Peyer's patch (tissue), 4 donors: ENCODE measurements at places on chromosomes 5 and 9.

DNA sequence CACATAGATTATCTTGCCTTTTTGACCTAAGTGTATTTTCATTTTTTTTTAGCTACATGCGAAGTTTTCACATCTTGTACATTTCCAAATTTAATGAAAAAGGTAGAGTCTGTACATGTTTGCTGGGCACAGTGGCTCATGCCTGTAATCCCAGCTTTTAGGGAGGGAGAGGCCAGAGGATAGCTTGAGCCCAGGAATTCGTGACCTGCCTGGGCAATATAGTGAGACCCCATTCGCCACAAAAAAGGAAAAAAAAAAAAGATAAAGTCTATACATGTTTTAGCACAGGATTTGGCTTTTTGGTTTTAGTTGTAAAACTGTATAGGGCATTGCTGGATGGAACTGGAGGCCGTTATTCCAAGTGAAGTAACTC lies 28.8 kb downstream of the RAI14 start:
- DNase-seq, result no peak

GRCh38 chr5:83837265-83837907 lies 116.7 kb upstream of the HAPLN1 start:
- DNase-seq, result no peak

GRCh38 chr9:112764344-112764743 lies 13.8 kb downstream of the SNX30 start:
- no peak for DNase-seq

DNA sequence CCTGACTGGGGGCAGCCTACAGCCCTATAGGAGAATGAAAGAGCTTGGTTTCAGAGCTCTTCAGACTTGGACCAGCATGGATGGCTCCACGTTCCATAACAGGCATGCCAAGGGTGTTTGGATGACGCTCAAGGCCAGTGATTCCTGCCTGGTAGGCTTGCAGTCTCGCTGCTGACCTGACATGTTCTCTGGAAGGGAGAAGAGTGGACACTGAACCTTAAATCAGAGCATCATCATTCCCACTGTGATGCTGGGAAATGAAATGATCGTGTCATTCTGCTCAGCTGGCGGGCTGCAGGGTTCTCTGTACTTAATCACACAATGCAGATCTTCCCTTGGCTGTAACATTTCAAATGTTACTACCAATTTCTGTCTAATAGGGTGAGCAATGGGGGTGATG lies 57.0 kb downstream of the CFAP90 start:
- DNase-seq, result no peak

DNA sequence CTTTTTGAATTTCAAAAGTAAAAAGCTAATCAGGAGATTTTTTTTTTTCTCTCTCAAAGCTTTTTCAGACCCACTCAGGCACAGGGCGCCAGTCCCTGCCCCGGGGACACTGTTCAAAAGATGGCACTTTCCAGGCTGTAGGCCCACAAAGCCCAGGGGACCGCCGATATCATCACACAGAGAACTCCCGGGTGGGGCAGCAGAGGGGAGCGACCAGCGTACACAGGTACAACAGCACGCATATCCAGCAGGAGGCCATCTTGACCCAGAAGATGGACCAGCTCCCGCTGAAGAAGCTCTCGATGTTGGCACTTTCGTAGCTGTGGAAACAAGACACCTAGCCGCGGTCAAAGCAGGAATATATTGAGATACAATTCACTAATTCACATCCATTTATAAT lies 108.3 kb downstream of the THBS4 start:
- DNase-seq, result no peak

- no peak for DNase-seq
Observed at GRCh38 chr5:178668579-178668978, 41.7 kb upstream of the CLK4 start.

GRCh38 chr5:1011741-1012312 lies 3.2 kb downstream of the NKD2 start:
- no peak for DNase-seq

- DNase-seq, result no peak
Observed at GRCh38 chr5:151709109-151709735, 22.5 kb upstream of the SPARC start.

DNA sequence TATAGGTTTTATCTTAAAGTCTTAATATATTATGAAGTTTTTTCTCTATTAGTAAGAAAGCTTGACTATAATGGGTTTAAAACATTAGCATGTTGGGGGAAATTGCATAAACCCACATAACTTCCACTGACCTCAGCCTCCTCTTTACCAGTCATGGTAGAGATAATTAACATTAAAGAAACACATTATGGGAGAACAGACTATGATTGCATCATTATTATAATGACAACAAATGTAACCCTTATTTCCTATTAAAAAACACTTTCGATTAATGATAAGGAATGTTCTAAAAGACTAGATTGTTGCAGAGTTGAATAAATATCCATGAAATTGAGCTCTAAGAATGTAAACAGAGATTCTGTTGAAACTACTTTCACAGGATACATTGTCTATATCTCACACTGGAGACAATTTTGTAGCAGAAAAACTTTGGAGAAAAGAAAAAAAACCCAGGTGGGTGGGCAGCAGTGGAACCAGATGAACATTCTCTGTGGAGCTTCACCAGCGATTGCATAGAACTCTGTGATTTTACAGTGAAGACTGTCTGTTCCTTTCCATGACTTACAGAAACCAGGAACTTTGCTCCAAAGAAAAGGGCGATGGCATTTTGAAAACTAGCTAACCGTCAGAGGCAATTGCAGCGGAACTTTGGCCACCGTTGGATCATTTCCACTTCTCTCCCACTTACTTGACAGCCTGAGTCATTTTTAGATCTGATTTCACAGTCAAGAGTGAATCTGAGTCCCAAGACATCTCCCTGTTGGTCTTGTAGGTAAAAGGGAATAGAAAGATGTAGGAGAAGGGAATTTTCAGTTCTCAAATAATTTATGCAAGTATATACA lies 21.0 kb upstream of the ERAP2 start:
- no peak for DNase-seq

DNA sequence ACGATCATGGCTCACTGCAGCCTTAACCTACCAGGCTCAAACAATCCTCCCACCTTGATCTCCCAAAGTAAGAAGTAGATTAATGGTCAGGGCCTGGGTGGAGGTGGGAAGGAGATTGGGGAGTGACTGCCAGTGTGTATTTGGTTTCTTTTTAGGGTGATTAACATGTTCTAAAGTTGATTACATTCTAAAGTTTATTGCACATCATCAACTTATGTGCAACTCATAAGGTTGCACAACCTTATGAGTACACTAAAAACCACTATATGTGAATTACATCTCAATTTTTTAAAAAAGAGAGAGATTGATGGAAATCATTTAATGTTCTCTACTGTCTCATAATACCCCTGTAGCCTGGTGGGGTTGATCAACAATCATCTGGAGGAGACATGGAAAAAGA lies 218.1 kb downstream of the AOPEP start:
- DNase-seq, result no peak

DNA sequence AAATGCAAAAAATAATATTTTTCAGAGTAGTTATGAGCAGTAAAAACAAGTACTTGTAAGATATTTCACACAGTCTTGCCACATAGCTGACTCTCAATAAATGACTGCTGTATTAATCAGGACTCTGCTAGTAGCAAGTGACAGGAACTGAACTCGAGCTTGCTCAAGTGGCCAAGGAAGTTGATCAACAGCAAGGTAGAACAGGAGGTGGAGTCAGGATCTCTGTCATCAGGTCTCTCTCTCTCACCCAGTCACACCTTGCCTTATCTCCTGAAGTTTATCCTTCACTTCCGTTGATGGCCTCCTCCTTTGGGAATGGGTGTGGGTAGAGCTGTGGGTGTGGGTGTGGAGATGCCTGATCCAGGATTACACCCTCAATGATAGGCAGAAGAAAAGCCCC lies 107.0 kb downstream of the GPBP1 start:
- DNase-seq, result no peak

GRCh38 chr9:21316032-21316842 lies 11.1 kb upstream of the IFNA5 start:
- DNase-seq, result no peak

DNA sequence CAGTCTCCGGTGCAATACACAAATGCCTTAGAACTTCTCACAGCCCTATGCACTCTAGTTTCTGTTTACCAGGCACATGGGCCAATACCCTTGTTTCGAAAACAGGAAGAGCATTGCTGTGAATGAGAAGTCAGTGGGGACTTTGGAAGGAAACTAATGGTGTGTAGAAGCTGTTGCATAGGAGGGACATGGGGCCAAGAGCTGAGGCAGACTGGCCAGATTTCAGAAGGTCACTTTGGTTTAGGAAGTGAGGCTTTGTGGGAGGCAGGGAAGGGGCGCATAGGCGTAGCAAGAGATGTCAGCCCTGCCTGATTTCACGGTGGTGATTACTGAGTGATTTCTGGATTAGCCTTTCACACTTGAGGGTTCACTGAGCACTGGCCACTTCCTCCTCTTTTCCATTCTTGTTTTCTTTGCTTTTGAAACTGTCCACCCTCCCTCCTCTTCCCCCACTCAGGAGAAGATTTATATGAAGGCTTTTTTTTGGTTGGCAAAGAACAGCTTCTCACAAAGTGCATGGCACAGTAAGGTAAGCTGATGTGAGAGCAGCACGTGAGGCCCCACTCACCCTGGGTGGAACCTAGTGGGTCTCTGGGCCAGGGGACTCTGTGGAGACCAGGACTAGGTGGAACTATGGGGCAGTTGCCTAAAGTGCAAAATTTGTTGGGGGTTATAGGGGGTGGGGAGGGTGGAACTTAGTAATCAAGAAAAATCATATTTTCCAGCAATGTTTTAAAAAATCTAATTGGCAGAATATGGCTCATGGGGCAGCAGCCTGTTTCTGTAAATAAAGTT lies 6.1 kb upstream of the TMEM252 start:
- peak; percentile 43 for DNase-seq

DNA sequence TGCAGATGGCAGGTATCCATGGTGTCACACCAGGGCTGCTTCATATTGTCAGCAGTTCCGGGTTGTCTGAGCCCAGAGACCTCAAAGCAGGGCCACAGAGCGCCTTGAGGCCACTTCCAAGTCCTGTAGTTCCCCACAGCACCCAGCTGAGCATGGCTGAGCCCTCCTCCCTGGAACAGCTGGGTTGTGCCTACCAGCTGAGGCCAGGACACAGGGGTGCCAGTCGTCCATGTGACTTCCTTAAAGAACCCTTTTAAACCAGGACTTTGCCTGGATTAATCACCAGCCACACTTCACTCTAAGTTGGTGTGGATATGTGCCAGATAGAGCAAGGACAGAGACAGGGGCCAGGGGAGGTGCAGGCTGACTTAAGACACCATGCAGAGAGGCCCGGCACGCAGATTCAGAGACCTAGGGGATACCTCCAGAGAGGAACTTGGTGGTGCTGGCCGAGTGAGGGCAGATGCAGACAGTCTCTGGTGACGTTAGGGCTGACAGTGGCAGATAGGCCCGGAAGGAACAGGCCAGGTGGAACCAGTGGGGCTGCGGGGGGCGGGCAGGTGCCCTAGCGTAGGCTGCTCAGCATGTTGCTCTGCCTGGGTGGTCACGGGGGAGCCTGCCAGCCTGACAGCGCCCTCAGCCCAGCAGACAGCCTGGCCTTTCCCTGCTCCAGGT lies 142.7 kb downstream of the CACNA1B start:
- no peak for DNase-seq

DNA sequence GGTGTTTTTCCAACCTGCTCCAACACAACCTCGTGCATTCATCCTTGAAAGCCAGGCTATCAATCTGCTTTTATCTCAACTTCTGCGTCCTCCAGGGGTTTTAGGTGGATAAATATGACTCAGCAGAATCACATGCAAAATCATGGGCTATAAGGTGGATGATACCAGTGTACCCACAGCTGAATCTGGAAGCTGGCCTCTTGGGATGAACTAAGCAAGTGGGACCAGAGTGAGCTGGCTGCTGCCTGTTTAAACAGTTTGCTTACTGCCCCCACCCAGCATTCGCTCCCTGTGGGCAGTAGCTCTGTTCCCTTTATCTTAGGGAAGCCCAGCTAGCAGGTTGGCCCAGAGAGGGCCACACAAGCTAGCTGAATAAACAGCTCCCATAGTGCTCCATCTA lies 194.0 kb downstream of the CRB2 start:
- DNase-seq, result no peak

DNA sequence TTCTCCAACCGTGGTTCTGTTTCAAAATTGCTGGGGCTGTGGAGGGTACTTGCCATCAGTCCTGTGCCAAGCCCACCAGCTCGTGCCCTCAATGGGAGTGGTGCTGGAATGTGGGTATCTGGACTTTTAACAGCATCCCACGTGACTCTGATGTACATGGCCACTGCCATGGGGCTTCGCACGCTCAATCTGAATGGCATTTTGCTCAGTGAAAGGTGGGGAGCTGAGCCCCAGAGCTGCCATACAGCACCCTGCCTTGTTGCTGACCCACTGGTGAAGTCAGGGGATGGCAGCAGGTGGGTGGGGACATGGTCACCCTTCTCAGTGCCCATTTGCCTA lies 16.6 kb upstream of the SYNPO start:
- no peak for DNase-seq

DNA sequence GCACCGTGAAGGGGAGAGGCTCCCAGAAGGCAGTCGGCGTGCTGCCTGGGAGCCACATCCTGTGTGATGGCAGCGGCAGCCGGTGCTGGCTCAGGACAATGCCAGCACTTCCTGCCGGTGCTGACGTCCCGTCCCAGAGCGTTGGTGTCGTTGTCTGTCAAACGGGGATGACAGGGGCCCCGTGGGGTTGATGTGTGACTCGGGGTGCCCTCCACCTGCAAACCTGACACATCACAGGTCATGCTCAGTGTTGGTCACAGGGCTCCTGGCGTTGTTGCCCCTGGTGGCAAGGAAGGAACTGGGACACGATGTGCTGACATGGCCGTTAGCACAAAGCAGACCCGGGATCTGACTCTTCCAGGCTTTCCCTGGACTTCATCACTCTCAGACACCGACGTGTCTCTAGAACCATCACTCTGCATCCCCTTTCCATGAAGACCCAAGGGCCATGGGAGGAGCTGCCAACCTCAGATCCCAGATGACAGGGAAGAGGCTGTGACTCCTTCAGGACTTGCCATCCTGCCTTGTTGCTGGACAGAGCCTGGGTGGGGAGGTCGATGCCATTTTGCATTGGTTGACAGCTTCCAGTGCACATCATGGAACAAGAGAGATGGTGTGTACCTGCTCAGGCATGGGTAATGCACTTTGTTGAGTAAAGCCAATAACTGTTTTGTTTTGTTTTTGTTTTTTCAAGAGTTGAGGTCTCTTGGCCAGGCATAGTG lies 21.5 kb downstream of the PLPP7 start:
- peak; percentile 70 for DNase-seq

DNA sequence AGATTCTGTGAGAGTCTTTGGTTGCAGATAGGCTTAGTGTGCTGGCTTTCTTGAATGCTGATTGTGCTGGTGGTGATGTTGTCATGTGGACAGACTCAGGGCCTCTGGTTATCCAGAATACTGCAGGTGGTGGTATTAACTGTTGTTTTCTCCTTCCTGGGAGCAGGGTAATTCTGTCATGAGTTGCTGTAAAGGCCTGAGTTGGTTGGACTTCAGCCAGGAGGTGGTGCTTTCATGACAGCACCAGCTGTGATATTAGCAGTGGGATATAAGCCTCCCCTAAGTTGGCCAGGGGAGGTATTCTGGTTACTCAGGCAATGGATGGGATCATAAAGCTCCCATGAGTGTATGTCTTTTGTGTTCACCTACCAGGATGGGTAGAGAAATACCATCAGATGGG lies 16.4 kb upstream of the RNF180 start:
- no peak for DNase-seq
